ENCODE measurements at places on chromosomes 1 and 21.

DNA sequence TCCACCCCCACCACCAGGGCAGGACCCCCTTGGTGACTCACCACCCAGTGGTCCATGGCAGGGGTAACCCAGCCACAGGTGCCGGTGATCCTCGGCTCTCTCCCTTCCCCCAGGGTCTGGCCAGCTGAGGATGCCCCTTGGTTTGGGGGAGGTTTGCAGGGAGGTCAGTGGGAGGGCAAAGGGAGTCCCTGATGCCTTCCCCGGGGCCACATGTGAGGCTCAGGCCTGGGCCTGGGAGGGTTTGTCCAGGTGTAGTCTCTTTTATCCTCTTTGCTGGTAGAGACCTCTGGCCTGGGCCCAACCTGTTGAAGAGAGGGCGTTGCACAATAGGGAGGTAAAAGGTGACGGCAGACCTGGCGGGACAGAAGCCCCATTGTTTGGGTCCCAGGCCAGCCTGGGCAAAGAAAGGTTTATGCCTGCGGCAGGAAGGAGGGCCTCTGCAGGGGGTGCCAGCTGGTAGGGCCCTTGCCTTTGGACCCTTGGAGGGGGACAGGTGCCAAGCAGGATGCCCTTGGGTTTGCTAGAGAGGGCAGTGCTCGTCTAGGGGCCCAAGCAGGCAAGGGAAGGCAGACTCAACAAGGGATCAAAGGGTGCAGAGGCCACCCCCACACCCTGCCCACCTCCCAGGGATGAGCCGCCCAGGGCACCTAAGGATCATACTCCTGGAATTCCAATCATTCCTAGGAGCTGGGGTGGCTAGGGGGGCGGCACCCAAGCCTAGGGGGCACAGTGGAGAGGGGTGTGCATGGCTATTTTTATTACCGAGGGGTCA, 760 bp upstream of the TINAGL1 start:
- DNase-seq: no peak

DNA sequence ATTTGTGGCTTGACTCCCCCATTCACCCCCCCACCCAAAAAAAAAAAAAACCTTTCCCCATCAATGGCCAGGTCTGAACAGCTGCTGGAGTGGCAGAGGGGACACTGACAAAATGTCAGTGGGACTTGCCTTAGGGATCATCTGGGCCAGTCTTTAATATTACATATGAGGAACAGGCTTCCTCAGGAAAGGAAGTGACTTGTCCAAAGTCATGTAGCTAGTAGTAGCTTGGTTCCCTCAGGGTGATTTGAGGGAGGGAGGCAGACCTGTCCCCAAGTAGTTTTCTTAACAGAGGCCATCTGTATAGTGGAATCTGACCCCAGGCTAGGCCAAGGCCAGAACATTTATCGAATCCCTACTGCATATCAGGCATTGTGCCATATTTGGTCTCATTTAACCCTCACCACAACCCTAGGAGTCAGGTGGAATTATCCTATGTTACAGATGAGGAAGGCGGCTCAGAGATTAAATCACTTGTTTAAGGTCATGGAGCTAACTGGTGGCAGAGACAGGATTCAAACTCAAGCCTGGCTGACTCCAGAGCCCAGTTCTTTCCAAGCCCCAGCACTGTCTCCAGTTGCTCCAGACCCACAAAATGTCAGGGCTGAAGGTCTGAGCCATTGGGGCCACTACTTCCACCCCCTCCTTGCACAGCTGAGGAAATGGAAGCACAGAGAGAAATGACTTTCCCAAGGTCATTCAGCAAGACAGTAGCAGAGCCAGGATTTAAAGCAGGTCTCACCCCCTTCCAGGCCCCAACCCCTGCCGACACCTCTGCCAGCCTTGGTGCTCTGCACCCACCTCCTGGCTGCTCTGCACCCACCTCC, 10.4 kb downstream of the ZBTB7B start:
- no peak for DNase-seq

GRCh38 chr1:178076607-178077006, 17.3 kb upstream of the RASAL2 start:
- no peak for DNase-seq

GRCh38 chr1:229406798-229407197, 27.1 kb downstream of the ACTA1 start:
- DNase-seq: no peak

- DNase-seq: no peak
These were observed 1.0 kb downstream of the IQGAP3 start for GRCh38 chr1:156571261-156571852.

DNA sequence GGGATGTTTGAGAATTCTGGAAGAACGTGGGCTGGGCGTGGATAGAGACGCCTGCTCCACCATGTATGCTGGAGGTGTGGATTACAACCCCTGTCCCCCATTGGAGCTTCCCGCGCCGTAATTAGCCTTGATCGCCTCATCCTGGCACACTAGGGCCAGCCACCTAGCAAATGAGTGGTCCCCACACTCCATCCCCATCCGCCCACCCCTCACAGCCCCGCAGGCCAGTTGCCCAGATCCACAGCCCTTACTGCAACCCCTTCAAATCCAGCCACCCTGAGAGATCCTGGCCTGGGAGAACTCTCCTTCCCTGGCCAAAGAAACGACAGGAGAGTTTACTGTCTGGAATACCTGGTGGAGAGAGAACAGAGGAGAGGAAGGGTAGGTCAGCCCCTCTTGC, 375 bp upstream of the GJA4 start:
- DNase-seq: no peak

DNA sequence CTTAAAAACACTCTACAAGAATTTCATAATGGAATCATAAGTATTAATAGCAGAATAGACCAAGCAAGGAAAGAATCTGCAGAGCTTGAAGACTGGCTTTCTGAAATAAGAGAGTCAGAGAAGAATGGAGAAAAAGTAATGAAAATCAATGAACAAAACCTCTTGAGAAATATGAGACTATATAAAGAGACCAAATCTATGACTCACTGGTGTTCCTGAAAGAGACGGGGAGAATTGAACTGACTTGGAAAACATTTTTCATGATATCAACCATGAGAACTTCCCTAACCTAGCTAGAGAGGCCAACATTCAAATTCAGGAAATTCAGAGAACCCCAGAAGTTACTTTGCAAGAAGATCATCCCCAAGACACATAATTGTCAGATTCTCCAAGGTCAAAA, 85.6 kb downstream of the GDAP2 start:
- no peak for DNase-seq

DNA sequence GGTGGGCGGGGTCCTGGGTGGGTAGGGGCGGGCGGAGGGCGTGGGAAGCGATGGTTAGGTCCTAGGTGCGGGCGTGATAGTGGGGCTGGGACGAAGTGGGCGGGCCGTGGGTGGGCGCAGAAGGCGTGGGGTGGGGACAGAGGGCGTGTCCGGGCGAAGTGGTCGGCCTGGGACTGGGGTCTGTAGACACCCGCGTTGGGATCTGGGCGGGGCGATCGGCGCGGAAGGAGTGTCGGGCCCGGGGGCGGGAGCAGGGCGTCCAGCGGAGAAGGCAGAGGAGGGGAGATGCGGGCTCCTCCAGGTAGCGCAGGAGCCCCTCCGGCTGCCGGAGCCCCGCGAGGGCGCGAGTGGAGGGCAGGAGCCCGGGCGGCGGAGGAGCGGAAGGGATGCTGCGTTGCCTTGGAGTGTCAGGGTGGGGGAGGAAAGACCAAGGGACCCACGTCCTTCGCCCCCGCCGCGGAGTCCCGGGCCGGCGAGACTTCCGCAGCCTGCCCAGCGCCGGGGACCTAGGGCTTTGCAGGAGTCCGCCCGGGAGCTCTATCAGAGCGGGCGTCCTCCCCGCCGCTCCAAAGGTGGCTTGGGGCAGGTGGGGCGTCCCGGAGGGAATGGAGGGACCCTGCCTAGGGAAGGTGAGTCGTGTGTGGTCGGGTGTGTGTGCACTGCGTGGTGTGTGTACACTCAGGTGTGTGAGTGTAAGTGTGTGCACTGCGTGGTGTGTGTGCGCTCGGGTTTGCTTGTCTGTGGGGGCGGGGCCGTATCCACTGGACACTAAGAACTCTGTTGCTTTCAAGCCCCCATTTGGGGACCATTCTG, 27.0 kb upstream of the PRSS38 start:
- no peak for DNase-seq

- no peak for DNase-seq
These were observed 75.8 kb upstream of the KCNA3 start for GRCh38 chr1:110750562-110750961.

- no peak for DNase-seq
These were observed 116.4 kb downstream of the GREM2 start for GRCh38 chr1:240495601-240496000.

DNA sequence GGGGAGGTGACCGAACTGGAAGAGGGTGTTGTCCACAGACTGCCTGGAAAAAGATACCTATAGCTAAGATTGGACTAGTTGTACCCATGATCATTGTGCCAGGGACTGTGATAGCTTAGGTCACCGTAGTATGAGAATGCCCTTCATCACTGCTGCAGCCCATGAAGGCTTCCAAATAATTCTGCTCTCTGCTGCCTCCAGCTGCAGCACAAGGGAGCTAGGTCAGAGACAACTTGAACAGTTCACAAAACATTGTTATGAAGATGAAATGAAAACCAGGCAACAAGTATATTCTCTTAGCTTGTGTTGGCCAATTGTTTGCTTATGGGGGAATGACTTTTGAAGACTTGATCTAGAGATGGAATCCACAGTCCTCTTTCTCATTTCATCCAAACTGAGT, 246.7 kb downstream of the MRPL39 start:
- DNase-seq: no peak

GRCh38 chr1:112470966-112471365, 37.8 kb upstream of the WNT2B start:
- DNase-seq: no peak

DNA sequence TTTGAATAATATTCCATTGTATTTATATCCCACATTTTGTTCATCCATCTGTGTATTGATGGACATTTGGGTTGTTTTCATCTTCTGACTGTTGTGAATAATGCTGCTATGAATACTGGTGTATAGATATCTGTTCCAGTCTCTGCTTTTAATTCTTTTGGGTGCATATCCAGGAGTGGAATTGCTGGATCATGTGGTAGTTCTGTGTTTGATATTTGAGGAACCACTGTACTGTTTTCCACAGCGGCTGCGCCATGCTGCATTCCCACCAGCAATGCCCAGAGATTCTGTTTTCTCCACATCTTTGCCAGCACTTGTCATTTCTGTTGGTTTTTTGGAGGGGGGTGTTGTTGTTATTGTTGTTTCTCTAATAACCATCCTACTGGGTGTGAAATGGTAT, 131.6 kb upstream of the KIF26B start:
- DNase-seq: no peak

- no peak for DNase-seq
These were observed 4.3 kb upstream of the CALML6 start for GRCh38 chr1:1910651-1911331.

- no peak for DNase-seq
These were observed 3.6 kb upstream of the AHCYL1 start for GRCh38 chr1:109981004-109981335.

- DNase-seq: no peak
These were observed 30.1 kb upstream of the CSF3R start for GRCh38 chr1:36512842-36513241.

GRCh38 chr1:20719871-20720620, 2.2 kb upstream of the KIF17 start:
- DNase-seq: peak; percentile 11

GRCh38 chr1:11352816-11353799, 80.1 kb downstream of the UBIAD1 start:
- DNase-seq: no peak

DNA sequence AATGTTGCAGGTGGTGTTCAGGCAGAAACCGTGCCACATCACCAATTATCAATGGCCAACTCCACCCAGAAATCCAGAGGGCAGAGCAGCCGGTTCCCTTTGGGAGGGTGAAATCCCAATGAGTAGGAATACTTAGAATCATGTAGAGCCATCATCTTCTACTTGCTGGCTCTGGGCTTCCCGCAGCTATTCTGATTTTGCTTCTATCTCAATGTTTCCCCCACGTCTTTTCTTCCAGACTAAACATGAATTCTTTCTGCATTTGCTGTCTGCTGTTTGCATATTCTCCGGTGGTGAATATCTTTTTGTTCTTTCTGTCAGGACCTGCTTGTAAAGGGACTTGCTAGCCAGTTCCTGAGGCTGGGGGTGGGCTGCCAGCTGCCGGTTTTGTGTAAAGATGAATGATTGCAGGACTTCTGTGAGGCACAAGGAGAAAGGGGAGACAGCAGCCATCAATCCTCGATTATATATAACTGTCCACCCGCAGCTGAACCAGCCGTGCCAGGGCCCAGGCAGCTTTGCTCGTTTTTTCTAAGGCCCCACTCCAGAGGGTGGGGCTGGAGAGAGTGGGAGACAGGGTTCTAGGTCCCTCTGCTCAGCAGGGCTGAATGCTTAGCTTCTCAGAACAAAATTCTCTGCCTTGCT, 33.2 kb downstream of the PRAMEF20 start:
- no peak for DNase-seq

GRCh38 chr1:167641786-167642500, 11.9 kb downstream of the RCSD1 start:
- no peak for DNase-seq

DNA sequence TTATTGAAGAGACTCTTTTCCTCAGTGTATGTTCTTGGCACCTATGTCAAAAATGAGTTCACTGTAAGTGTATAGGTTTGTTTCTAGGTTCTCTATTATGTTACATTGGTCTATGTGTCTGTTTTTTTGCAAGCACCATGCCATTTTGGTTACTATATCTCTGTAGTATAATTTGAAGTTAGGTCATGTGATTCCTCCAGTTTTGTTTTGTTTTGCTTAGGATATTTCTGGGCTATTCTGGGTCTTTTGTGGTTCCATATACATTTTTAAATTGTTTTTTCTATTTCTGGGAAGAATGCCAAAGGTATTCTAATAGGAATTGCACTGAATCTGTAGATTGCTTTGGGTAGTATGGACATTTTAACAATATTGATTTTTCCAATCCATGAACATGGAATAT, 13.2 kb downstream of the TMED5 start:
- DNase-seq: no peak

GRCh38 chr1:99173900-99174299, 90.4 kb upstream of the PLPPR4 start:
- no peak for DNase-seq

DNA sequence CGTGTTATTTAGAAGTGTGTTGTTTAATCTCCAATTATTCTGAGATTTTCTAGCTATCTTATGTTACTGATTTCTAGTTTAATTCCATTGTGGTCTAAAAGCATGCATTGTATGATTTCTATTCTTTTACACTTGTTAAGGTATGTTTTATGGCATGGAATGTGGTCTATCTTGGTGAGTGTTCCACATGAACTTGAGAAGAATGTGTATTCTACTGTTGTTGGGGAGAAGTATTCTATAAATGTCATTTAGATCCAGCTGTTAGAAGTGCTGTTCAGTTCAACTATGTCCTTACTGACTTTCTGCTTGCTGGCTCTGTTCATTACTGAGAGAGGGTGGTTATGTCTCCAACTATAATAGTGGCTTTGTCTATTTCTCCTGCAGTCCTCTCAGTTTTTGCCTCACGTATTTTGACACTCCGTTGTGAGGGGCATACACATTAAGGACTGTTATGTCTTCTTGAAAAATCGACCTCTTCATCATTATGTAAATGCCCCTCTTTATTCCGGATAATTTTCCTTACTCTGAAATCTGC, 12.0 kb upstream of the PLA2G5 start:
- no peak for DNase-seq

- DNase-seq: no peak
These were observed 12.4 kb downstream of the PLPP3 start for GRCh38 chr1:56566994-56567393.

GRCh38 chr1:82549841-82550240, 749.1 kb downstream of the ADGRL2 start:
- no peak for DNase-seq
